Naive thymus-derived CD4-positive, alpha-beta T cell (primary cell): ENCODE measurements at places on chromosomes 1 and 21. TPM values are rescaled to one million over a fixed set of nuclear protein-coding genes. Genes with fewer than 3 reads are reported as not detected.

DNA sequence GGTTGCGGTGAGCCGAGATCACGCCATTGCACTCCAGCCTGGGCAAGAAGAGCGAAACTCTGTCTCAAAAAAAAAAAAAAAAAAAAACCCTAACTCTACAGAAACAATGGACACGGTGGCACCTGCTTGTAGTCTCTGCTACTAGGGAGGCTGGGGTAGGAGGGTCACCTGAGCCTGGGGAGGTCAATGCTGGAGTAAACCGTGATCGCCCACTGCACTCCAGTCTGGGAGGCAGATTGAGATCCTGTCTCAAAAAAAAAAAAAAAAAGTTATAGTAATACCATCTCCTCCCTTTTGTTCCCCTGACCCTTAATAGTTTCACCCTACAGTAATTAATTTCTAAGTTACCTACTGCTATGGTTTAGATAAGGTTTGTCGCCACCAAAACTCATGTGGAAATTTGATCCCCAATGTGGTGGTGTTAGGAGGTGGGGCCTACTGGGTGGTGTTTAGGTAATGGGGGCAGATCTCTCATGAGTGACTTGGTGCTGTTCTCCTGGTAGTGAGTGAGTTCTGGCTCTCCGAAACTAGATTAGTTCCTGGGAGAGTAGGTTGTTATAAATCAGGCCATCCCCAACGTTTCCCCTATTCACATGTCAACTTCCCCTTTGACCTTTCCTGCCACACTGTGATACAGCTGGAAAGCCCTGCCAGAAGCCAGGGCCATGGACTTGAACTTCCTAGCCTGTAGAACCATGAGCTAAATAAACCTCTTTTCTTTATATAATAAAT is 9.8 kb downstream of the FBXO42 start:
- DNase-seq: no peak

GRCh38 chr1:112470966-112471365 is 37.8 kb upstream of the WNT2B start:
- DNase-seq: no peak

DNA sequence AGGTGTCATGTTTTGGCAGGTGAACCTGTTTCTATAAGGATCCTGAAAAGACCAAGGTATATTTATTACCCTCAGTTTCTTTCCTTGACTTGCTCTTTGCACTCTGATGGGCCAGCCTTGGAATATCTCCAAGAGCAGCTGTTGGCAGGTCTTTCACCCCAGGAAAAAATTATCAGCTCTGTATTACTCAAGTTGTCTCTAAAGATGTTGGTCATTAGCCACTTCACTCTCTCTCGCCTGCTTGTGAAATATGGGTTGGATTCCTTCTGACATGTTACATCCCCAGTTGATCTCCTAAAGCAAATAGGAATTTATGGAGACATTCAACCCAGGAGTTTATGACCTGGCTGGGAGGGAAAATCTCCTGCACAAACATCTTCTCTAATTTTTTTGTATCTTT is 85.9 kb downstream of the KCNJ15 start:
- no peak for DNase-seq

DNA sequence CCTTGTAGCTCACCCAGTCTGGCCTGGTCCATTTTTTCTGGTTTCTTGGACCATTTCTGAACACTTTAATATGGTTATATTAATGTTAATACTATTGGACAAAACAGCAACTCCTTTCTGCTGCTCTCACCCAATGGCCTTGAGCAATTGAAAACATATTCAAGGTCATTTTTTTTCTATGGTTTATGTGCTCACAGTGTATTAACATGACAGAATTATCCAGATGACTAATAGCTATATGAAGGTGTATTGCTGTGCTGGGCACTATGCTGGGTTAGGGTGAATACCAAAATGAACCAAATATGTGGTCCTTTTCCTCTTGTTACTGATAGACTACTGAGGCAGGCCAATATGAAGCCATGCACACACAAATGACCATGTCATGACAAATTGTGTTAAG is 591.6 kb upstream of the PLXNA2 start:
- no peak for DNase-seq

DNA sequence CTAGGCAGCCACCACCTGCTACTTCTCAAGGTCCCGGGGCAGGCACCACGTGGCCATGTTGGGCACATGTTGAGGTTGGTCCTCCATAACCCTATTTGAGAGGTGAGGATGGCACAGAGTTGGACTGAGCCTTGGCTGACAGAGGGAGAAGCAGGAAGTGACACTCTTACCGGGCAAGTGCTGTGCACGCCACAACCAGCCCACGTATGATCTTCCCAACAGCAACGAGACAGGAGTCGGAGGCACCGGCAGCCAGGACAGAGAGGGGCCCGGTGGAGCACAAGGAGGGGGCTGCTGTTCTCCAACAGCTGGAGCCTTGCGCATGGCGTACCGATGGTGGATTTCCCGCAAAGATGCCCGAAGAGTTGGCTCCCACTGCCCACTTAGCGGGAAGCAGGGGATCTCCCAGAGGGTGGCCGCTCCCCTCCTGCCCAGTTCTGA is 3.4 kb downstream of the CLEC20A start:
- DNase-seq: no peak

DNA sequence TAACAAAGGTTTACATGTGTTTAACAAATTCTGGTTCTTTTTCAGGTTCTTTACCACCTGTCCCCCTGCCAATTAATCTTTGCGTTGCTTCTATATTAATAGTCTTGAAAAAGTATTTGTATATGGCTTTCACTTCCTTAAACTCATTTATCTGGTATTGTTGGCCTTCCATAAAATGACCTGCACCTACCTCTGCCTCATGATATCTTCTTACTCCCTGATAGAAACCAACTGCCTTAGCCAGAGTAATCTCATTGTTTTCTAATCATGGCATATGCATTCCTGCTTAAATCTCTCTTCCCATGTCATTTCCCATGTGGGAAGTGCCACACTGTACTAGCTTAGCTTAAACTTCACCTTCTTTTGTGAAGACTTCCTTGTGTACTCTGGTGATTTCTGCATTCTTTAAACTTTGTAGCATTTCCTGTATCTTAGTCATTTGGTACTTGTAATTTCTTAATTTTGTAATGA is 8.7 kb downstream of the SMG7 start:
- DNase-seq: no peak

DNA sequence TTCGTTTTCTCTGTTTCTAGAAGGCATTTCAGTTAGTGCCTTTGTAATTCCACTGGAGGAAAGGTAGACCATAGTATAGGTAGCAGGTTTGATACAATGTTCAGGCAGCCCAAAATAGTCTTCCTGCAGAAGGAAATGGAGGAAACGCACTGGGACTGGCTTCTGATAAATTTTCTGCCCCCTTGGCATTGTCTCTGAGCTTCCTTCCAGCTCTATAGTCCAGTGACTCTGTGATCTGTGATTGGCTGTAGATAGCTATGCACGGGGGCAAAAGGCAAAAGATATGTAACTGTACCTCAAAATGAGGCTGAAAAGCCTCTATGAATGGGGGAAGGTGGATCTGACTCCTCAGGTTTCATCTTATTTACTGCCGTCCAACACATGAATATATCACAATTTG is 5.8 kb upstream of the MAGOH start:
- no peak for DNase-seq

GRCh38 chr1:44947774-44948311 is 38.6 kb downstream of the EIF2B3 start:
- no peak for DNase-seq

- DNase-seq: no peak
Measured at GRCh38 chr1:29679316-29679715, 443.0 kb downstream of the PTPRU start.

DNA sequence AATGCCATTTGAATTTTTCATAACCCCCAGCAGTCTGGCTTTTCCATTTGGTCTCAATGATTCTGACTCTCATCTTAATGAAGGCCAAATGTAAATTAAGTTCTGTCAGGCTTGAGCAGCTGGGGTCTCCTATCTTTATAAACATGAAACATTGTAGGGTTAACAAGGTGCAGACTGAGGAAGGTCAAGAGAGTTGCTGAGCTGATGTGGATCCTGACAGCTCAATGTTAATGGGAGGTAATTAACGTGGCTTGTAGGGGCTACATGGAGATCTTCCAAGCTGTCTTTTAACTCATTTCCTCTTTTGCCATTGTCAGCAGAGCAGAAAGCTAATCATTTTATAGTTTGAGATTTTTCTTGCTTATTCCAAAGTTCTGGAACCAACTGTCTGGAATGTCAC is 55.2 kb downstream of the FGGY start:
- no peak for DNase-seq

Gene GPR153
- 0.59 TPM for total RNA-seq

Gene KRTAP21-2
- total RNA-seq: not detected in 2 replicates

Gene TSSK3
- 1.4 TPM for total RNA-seq

Gene TMCO1
- 51.9 TPM for total RNA-seq

Gene WDR64
- 0.10 and 0.24 TPM in 2 replicates for total RNA-seq

Gene TDRD10
- 0.29 TPM for total RNA-seq
